ENCODE measurements at places on chromosomes 12 and 14. TPM values are rescaled to one million over a fixed set of nuclear protein-coding genes. Genes with fewer than 3 reads are reported as not detected.

MGP gene
- not detected for total RNA-seq

RASAL1 gene
- total RNA-seq: 0.32 TPM

TPH2 gene
- total RNA-seq: not detected

FICD gene
- total RNA-seq: 3.4 TPM

PRIM1 gene
- 32.0 TPM for total RNA-seq

RTL1 gene
- 0.33 TPM for total RNA-seq

USP44 gene
- 0.18 TPM for total RNA-seq

PFDN5 gene
- 495 TPM for total RNA-seq

PRH2 gene
- not detected for total RNA-seq

KRT5 gene
- 0.30 TPM for total RNA-seq

RHEBL1 gene
- total RNA-seq: 6.4 TPM

CLMN gene
- 5.4 TPM for total RNA-seq

IGF1 gene
- total RNA-seq: not detected

PLEKHA5 gene
- 7.5 TPM for total RNA-seq

OVCH1 gene
- total RNA-seq: not detected

DDN gene
- 0.69 TPM for total RNA-seq

ITPK1 gene
- total RNA-seq: 48.6 TPM

CMA1 gene
- not detected for total RNA-seq
